ENCODE measurements at places on chromosomes 12 and 14.

- H3K36me3 ChIP-seq, result no peaks in the 10 kb centered on the region
- peaks cover 27% of the 10 kb centered on the region for H3K27me3 ChIP-seq
- H3K4me1 ChIP-seq, result peaks cover 11% of the 10 kb centered on the region
- DNase-seq, result no peak
- no peak overlapping the region for H3K27ac ChIP-seq
- no peak overlapping the region for H3K4me3 ChIP-seq
These were observed 322.3 kb downstream of the DAD1 start for GRCh38 chr14:22266683-22267082.

GRCh38 chr12:131826097-131826928 lies 1.9 kb upstream of the MMP17 start:
- peaks cover 15% of the 10 kb centered on the region for H3K4me1 ChIP-seq
- DNase-seq, result no peak
- no peaks in the 10 kb centered on the region for H3K36me3 ChIP-seq
- H3K4me3 ChIP-seq, result peak overlapping the region; percentile 70
- H3K27me3 ChIP-seq, result peaks cover 11% of the 10 kb centered on the region
- peak overlapping the region; percentile 62 for H3K27ac ChIP-seq

DNA sequence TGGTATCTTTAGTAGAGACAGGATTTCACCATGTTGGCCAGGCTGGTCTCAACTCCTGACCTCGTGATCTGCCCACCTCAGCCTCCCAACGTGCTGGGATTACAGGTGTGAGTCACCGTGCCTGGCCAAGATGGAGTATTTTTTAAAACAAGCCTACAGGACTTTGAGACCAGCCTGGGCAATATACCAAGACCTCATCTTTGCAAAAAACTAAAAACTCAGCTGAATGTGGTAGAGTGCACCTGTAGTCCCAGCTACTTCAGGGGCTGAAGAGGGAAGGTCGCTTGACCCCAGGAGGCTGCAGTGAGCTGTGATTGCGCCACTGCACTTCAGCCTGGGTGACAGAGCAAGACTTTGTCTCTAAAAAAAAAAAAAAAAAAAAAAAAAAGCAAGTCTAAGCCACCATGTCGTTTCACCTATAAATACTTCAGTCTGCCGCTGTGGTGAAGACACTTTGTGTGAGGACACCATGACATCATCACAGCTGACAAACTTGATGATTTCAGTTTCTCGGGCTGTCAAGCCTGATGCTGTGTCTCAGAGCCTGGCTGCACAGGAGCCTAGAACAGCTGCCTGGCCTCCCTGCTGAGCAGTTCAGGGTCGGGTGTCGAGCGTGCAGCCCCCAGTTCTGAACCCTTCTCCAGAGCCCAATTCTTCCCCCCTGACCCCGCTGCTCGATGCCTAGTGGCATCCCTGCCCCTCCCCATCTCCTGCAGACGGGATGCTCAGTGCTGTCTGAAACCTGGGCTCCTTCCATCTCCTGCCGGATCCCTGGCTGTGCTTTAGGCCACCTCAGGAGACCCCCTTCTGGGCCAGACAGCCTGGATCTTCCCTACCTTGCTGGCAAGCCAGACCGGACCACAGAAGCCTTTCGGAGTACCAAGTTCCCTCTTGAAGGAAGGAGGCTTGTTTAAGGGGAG lies 119.2 kb upstream of the EVL start:
- H3K36me3 ChIP-seq, result no peaks in the 10 kb centered on the region
- peaks cover 6% of the 10 kb centered on the region for H3K4me1 ChIP-seq

- H3K27me3 ChIP-seq, result peaks cover 9% of the 10 kb centered on the region
- H3K27ac ChIP-seq, result no peak overlapping the region
- no peaks in the 10 kb centered on the region for H3K36me3 ChIP-seq
- DNase-seq, result no peak
- no peak overlapping the region for H3K4me3 ChIP-seq
These were observed 59.2 kb downstream of the VWF start for GRCh38 chr12:6065131-6065862.

DNA sequence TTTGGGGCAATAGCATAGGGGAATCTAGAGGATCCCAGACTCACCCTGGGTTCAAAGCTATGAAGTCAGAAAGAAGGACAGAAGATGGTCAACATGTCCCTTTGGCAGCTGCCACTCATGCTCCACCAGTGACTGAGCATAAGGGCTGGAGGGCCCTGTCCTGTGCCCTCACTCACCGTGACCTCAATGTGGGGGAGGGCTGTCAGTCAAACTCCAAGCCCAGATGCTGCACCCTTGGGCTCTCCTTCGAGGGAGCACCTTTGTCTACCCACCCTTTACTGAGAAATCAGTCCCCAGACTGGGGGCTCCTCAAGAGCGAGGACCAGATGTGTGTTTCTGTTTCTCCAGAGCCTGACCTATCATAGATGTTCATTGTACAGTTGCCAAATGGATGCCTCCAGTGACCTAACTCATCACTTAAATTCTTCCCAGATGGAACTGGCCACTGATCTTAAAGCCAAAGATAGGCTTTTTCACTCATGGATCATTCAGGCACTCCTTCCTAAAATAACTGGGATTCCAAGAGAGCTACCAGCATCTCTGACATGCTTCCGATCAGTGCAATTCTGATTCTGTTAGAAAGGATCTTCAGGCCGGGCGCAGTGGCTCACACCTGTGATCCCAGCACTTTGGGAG lies 27.2 kb upstream of the VSX2 start:
- DNase-seq, result no peak
- H3K36me3 ChIP-seq, result no peaks in the 10 kb centered on the region
- H3K27me3 ChIP-seq, result peaks cover 8% of the 10 kb centered on the region
- no peak overlapping the region for H3K27ac ChIP-seq
- no peak overlapping the region for H3K4me3 ChIP-seq
- no peaks in the 10 kb centered on the region for H3K4me1 ChIP-seq

- peak overlapping the region; percentile 93 for H3K4me3 ChIP-seq
- peaks cover 8% of the 10 kb centered on the region for H3K36me3 ChIP-seq
- DNase-seq, result no peak
- no peak overlapping the region for H3K27ac ChIP-seq
These were observed 1.6 kb downstream of the CDH24 start for GRCh38 chr14:23055621-23056144.

DNA sequence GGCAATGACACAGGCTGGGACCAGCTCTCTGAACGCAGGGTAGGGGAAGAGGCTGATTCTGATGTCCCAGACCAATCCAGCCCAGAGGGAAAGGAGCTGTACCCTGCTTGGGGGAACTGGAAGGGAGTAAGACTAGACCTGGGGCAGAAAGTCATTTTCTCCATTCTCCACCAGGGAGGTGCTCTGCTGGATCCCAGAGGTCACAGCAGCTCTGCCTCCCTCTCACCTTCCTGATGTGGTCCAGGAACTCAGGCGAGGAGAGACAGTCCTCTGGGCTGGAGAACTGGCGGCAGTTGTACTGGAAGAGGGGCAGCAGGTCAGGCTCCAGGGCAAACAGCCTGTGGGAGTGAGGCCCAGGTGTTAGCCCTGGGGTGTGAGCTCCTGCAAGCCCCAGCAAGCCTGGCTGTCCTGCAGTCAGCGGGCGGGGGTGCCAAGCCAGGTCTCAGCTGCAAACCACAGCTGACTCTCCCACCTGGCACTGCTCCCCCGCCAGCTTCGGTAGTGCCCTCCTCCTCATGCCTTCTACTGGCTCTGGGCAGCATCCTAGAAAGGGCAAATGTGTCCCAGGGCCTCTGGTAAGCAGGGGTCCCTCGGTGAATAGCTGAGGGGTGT lies 1.9 kb downstream of the NGB start:
- peaks cover 2% of the 10 kb centered on the region for H3K36me3 ChIP-seq
- DNase-seq, result no peak
- H3K27ac ChIP-seq, result no peak overlapping the region
- H3K4me1 ChIP-seq, result peaks cover 9% of the 10 kb centered on the region
- no peak overlapping the region for H3K4me3 ChIP-seq

GRCh38 chr14:74860899-74861733 lies 14.8 kb downstream of the PROX2 start:
- DNase-seq, result peak; percentile 89
- peaks cover 4% of the 10 kb centered on the region for H3K4me1 ChIP-seq
- H3K27ac ChIP-seq, result no peak overlapping the region
- no peak overlapping the region for H3K4me3 ChIP-seq
- no peaks in the 10 kb centered on the region for H3K36me3 ChIP-seq

GRCh38 chr12:9388379-9388778 lies 180.2 kb upstream of the PZP start:
- no peak overlapping the region for H3K4me3 ChIP-seq
- H3K27me3 ChIP-seq, result no peaks in the 10 kb centered on the region
- H3K27ac ChIP-seq, result peak overlapping the region; percentile 16

- H3K27me3 ChIP-seq, result peaks cover 8% of the 10 kb centered on the region
- DNase-seq, result no peak
- H3K4me1 ChIP-seq, result no peaks in the 10 kb centered on the region
- no peak overlapping the region for H3K4me3 ChIP-seq
These were observed 142.8 kb downstream of the NUAK1 start for GRCh38 chr12:105995961-105996431.

GRCh38 chr14:68379510-68380328 lies 413.1 kb downstream of the ZFP36L1 start:
- peaks cover 29% of the 10 kb centered on the region for H3K4me1 ChIP-seq
- H3K4me3 ChIP-seq, result no peak overlapping the region
- DNase-seq, result no peak
